ENCODE measurements at places on chromosomes 2 and 18.

DNA sequence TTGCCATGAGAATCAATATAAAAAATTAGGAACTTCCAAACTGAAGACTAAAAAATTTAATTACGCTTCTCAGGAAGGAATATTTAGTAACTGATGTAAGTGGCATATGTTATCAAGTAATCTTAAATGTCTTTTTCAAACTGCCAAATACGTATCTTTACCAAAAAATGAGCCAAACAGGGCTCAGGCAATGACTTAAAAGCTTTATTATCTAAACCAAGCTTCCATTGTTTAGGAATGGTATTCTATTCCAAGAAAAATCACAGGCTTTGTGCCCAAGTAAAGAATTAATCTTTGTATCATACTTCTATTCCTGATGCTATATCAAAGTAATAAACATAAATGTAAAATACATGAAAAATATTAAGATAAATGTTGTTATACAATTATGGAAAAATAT is 71.7 kb upstream of the GRB14 start:
- no peak for DNase-seq

DNA sequence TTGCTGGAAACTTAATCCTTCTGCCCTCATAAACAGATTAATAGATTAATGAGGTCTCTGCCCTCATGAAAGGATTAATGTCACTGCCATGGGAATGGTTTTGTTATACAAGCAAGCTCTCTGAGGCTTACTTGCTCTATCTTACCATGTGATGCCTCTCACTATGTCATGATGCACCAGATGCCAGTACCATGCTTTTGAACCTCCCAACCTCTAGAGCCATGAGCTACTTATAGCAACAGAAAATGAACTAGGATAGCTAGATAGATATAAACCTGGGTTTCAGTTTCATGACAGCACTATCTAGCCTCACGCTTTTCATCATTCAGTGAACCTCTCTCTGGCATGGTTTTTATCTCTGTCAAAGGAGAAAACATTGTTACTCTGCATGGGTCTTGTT is 371.6 kb upstream of the LRP1B start:
- no peak for DNase-seq

GRCh38 chr2:64534363-64534762 is 10.2 kb downstream of the AFTPH start:
- DNase-seq = no peak

- no peak for DNase-seq
Measured at GRCh38 chr2:22879009-22879863, 505.7 kb upstream of the KLHL29 start.

DNA sequence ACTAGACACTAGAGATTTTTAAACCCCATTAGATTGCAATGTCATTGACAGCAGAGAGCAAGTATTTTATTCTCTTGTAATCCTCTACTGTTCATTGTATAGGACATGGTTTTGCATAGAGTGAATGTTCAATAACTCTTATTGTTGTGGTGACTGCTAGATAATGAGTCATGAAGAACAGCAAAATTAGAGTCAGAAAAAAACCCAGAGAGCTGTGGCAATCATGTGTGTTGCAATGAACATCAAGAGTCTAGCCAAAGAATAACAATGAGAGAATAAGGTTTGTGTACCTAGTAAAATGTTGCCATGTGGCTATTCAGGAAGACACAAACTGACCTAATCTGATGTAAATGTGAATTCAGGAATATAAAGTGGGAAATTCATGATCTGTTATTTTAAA is 684.0 kb downstream of the DSC3 start:
- peak; percentile 31 for DNase-seq

GRCh38 chr2:225773148-225773547 is 373.6 kb downstream of the NYAP2 start:
- no peak for DNase-seq

GRCh38 chr2:70991142-70991541 is 3.5 kb downstream of the TEX261 start:
- DNase-seq = no peak

DNA sequence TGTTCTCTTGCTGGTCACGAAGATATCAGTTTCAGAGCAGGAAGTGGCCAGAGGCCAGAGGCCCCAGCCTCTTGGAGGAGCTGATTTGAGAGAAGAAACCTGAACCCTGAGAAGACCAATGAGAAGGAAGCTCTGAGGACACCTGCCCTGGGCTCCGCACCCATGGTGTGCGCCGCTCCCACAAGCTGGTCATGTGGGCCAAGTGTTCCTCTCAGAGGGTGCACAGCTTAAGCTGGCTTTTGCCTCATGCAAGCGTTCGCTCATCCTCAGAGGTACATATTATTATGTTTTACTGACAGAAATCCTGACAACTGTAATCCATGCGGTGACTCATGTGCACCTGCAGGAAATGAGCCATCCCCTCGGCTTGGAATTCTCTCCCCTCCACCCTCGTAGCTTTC is 316.1 kb upstream of the MYT1L start:
- no peak for DNase-seq

GRCh38 chr2:199216253-199216652 is 241.5 kb downstream of the SATB2 start:
- DNase-seq = no peak

DNA sequence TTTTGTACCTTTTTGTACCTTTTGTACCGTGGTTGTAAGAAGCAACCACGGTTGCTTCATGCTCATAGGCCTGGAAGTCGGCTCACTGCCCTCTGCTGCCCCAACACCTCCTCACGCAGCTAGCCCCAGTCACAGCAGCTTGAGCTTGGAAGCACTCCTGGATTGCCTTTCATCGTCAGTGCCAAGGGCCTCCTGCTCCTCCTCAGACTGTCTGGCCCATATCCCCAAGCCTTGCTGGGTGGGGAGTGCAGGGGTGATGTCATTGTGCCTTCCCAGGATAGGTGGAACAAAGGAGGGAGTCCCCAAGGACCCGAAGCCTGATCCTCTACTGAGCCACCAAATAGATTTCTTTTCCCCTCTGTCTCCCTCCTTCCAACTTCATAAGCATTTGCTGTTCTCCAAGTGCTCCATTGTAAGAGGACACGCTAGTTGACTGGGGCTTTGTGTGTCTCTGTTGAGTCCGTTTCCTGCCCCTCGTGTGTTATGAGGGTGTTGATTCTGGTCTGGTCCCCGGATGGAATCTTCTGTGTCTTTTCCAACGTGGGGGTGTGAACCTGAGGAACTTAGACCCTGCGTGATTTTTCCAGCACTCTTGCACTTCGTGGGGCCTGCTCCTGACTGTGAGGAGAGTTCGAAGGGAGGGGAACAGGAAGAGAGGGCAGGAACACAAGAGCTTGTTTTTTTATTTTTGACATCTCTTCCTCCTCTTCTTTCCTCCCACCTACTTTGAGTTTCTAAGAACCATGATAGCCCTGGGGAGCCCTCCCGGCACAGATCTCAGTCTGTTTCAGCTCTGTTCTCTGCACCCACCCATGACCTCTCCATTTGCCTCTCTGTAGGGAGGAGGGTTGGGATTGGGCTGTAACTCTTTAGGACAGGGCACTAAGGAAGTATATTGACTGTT is 127.2 kb upstream of the EML6 start:
- DNase-seq = no peak

DNA sequence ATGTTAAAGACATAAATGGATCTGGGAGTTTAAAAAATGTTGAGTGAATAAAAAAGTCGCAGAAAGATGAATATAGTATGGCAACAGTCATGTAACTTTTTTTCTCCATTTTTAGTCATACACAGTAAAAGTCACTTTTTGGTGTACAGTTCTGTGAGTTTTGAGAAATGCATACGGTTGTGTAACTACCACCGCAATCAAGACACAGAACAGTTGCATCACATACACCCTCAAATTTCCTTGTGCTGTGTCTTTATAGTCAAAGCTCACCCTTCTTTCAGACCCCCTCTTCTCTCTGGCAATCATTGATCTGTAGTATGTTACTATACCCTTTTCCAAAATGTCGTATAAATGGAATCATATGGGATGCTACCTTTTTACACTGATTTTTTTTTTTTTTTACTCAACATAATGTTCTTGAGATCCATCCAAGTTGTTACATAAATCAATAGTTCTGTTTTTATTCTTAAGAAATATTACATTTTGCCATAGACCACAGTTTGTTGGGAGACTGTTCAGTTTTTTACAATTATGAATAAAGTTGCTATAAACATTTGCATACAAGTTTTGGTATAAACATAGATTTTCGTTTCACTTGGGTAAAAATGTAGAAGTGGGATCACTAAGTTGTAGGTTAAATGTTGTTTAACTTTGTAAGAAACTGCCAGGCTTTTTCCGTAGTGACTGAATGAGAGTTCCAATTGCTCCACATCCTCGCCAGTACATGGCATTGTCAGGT is 35.4 kb upstream of the AGFG1 start:
- DNase-seq = no peak

GRCh38 chr2:202052235-202052634 is 18.6 kb downstream of the FZD7 start:
- DNase-seq = no peak

DNA sequence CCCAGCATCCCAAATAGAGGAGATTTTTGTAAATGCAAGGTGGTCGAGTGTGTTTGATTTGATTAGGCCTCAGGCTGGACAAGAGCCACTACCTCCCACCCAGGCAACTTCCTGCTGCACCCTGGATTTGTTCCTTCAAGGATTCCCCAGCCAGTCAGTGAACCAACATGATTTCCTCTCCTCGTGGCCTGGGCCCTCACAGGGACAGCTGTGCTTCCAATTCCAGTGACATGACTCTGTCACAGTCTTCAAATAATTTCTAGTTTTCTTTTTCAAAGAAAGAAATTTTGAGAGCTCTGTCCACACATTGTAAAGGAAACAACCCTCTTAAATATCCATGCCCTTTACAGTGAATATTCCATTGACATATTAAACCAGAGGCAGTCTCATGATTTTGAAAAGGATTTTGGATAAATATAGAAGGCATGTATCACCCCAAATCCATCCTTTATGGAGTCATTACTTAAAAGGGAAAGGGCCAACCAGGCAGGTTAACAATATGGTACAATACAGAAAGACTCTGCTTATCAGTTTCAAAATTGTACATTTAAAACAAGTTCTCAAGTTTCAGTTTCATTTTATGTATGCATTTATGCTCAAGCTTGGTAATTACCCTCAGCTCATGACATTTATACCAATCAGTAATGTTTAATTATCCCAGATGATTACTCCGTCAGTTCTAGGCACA is 121.3 kb upstream of the FOSL2 start:
- no peak for DNase-seq

GRCh38 chr2:121707920-121708361 is 28.7 kb downstream of the NIFK start:
- DNase-seq = no peak

DNA sequence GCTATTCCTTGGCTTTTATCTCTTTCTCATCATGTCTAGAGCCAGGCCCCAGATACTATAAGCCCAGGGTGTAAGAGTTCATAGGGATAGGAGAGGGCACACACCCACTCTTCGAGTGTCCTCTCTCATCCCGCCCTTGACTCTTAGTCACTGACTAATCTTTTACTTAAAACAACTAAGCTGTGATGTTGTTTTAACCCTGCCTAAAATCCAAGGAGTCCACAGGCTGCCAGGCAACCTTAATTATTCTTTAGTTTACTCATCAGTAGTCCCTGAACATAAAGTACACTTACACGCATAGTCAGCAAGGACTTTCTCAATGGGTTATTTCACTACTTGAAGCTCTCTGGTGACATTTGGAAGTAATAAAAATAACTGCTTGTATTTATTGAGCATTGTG is 28.4 kb downstream of the GREB1L start:
- no peak for DNase-seq

DNA sequence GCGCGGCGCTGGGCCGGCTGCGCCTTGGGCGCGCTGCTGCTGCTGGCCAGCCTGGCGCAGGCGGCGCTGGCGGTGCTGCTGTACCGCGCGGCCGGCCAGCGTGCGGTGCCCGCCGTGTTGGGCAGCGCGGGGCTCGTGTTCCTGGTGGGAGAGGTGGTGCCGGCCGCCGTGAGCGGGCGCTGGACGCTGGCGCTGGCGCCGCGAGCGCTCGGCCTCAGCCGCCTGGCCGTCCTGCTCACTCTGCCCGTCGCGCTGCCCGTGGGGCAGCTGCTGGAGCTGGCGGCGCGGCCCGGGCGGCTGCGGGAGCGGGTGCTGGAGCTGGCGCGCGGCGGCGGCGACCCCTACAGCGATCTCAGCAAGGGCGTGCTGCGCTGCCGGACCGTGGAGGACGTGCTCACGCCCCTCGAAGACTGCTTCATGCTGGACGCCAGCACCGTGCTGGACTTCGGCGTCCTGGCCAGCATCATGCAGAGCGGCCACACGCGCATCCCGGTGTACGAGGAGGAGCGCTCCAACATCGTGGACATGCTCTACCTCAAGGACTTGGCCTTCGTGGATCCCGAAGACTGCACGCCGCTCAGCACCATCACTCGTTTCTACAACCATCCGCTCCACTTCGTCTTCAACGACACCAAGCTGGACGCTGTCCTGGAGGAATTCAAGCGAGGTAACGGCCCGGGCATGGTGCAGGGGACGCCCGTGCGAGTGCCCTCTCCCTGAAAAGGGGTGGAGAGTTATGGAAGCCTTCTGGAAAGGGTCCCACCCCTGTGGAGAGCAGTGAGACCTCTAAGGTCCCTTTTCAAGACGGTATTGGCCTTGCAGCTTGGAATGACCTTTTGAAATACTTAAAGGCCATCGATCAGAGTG is 1.0 kb downstream of the CNNM3 start:
- no peak for DNase-seq

GRCh38 chr2:193712912-193713311 is 1518.2 kb upstream of the TMEFF2 start:
- no peak for DNase-seq

DNA sequence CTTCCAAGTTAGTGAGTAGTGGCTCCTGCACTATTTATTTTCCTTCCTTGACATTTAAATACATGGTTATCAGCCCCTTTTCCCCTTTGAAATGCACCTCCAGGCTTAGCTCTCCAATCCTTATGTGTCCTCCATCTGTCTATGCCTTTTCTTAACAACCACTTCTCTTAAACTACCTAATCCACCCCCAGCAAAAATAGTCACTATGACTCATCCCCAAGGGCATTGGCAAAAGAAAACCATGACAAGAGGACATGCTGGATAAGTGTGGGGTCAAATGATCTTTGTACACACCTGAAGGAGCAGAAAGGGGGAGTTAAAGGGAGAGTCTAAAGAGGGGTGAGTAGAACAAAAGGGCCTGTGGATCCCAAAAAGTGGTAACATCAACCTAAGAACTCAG is 127.2 kb downstream of the ANKRD44 start:
- DNase-seq = no peak

GRCh38 chr2:23788100-23788499 is 138.8 kb downstream of the ATAD2B start:
- no peak for DNase-seq

- DNase-seq = no peak
Measured at GRCh38 chr18:12253663-12254135, 462 bp upstream of the CIDEA start.

GRCh38 chr2:230872968-230873660 is 8.4 kb downstream of the ITM2C start:
- DNase-seq = no peak

- no peak for DNase-seq
Measured at GRCh38 chr2:110657724-110658305, 20.0 kb downstream of the BUB1 start.

GRCh38 chr2:236395067-236395466 is 130.9 kb upstream of the ASB18 start:
- DNase-seq = no peak

Data from midbrain (tissue), 1 donor.